ENCODE measurements at places on chromosomes 16 and 17.

- no peak for DNase-seq
These were observed 26.9 kb downstream of the ABCC1 start for GRCh38 chr16:15976225-15976812.

DNA sequence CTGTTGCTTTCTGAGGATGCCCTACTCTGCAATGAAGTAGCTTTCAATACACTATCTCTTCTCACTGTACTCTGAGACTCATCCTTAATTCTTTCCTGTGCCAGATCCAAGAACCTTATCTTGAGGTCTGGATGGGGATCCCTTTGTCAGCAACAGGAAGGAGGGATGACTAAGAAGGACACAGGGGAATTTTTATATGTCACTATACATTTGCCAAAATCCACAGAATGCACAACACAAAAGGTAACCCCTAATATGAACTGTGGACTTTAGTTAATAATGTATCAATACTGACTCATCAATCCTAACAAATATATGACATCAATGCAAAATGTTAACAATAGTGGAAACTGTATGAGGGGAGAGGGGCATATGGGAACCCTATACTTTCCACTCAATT, 4.7 kb upstream of the RBBP6 start:
- DNase-seq = no peak

- no peak for DNase-seq
These were observed 120.6 kb downstream of the SALL1 start for GRCh38 chr16:51030516-51030915.

DNA sequence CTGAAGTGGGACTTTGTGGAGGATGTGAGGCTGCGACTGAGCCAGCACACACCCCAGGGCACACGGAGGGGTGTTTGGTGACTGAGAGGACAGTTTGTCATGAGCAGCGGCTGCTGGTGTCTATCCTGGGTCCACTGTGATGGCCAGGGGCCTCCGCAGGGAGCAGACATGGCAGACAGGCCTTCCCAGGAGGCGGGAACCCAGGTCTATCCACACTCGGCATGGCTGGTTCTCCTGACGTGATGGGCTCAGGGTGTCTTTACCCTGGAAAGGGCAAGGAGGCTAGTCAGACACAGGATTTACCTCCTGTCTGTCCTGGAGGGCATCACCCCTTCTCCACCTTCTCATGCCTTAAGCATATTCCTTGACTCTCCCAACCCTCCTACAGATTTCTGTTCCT, 671 bp upstream of the CD300C start:
- DNase-seq = no peak

- DNase-seq = no peak
These were observed 26.0 kb downstream of the MSI2 start for GRCh38 chr17:57282296-57282695.

- DNase-seq = no peak
These were observed 15.9 kb downstream of the CASKIN2 start for GRCh38 chr17:75499313-75500022.

DNA sequence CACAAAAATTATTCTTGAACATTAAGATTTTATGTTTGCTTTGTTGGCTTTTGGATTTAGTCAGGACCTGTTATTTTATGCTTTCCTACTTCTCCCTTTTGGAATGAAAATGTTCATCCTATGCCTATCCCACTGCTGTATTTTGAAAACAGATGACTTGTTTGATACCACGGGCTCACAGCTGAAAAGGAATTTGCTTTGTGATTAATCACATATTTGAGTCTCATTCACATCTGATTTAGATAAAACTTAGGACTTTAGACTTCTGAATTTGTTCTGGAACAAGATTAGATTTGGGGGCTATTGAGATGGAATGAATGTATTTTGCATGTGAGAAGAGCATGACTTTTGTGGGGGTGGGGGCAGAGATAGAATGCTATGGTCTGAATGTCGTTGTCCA, 1012.6 kb downstream of the CDH11 start:
- DNase-seq = no peak

- no peak for DNase-seq
These were observed 35.4 kb downstream of the ARSG start for GRCh38 chr17:68326681-68327080.

DNA sequence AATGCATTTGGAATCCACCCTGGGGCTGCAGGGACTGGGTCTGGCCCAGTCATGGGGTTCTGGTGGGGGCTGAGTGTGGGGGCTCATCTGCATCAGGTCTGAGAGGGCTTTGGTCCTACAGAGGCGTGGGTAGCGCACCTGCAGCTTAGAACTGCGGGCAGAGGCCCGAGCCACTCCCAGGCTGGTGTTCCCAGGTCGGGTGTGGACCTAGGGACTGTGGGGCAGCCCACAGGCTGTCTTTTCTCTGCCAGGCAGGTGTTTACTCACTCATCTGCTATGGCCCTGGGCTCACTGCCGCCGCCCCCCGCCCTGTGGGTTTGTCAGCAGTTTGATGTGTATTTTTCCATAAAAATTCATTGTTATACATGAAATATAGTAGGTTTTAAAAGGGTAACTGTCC, 27.0 kb upstream of the DOC2B start:
- DNase-seq = no peak

GRCh38 chr17:43211123-43211479, 574 bp upstream of the TMEM106A start:
- DNase-seq = no peak

GRCh38 chr16:85629326-85629725, 16.2 kb downstream of the GSE1 start:
- no peak for DNase-seq

GRCh38 chr16:21268236-21268635, 9.9 kb downstream of the CRYM start:
- DNase-seq = no peak

DNA sequence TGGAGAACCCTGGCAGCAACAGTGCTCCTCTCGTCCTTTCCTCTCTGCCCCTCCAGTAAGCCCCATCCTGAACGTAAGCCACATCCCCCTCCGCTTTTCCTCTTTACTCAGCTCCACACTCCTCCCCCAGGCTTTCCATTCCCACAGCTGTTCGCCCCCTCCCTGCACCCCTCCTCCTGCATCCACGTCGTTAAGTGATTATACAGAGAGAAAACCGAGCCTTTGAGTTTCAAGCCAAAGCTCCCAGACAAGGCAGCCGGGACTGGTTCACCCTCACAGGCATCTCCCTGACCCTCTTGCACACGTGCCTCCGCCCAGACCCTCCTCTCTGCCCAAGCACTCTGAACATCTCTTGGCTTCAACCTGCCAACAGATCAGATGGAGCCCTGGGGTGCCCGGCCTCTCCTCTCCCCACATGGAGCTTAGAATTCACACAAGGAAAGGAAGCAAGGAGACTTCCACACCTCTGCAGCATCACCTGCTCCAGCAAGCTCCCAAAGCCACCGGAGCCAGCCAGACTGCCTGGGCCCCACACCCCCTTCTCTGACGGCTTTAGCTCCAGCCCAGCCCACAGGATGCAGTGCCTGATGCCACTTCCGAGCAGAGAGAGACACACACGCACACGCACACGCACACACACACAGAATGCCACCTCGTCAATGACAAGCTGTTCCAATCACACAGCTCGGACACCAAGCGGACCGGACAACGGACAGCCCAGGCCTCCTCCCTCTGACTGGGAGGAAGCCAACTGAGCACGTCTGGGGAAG, 99.9 kb upstream of the CCL2 start:
- no peak for DNase-seq

DNA sequence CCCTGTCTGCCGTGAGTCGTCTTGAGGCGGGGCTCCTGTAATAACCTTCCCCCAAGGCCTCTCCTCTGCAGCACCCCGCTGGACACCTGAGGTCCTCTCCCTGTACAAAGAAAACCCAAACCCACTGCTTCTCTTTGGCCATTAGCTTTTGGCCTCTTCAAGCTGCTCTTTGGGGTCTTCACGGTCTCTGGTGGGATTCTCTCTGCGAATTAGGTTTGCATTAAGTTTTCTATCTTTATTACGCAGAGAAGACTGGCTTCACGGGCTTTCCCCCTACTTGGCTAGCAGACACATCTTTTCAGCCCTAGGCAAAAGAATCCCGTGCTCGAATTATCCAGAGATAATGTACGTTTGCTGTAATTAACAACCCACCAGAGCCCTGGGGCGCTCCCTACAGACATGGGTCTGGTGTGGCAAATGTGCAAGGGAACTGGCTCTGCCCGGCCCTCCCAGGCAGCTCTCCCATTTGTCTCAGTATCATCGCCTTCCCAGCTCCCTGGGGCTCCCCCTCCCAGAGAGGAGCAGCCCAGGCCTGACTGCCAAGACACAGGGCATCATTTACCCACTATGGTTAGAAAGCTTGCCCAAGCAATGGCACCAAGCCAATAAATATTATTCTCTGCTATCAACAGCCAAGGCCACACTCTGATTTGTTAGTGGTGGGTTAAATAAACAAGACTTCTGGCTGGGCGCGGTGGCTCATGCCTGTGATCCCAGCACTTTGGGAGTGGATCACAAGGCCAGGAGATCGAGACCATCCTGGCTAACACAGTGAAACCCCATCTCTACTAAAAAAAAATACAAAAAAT, 24.7 kb upstream of the KLHDC4 start:
- no peak for DNase-seq

GRCh38 chr16:72125635-72126428, 32.2 kb downstream of the DHX38 start:
- no peak for DNase-seq

- no peak for DNase-seq
These were observed 26.5 kb downstream of the NDE1 start for GRCh38 chr16:15676506-15676905.

DNA sequence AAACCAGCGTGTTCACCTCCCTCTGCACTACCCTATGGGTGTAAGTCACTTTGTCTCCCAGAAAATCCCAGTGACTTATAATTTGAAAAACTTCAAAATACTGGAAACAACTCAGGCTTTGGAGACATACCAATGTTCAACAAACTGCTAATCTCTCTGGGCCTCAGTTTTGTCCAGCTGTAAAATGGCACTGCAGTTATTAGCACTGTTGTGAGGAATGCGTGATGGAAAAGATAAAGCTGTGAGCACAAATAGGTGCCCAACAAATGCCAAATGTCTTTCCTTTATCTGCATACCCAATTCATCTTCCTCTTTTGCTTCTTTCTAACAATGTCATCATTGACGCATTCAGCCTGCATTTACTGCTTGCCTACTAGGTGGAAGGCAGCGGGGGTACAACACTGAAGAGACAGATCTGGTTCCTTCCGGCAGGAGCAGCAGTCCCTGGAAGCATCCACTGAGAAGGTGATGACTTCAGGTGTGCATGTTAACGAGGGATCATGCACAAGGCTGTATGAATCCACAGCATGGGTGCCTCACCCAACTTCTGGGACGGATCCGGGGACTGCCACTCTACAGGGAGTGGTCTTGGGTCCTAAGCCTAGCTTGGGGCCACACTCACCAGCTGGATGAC, 63.4 kb downstream of the CYTH1 start:
- no peak for DNase-seq

GRCh38 chr16:85312642-85313525, 200.6 kb upstream of the CIBAR2 start:
- DNase-seq = no peak

DNA sequence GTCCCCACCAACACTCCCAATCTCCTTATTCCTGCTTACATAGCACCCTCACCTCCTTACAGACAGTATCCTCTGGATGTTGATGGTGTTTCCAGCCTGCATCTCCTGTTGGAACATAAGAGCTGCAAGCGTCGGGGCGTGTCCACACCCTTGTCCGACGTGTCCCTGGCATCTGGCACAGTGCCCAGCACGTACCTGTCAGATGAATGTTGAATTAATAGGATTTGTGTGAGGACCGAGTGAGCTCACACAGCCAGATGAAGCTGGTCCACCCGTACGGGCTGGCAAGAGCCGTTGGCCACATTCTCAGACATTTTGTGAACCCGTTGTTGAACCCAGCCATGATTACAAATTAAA, 12.2 kb upstream of the CBX4 start:
- DNase-seq = no peak

DNA sequence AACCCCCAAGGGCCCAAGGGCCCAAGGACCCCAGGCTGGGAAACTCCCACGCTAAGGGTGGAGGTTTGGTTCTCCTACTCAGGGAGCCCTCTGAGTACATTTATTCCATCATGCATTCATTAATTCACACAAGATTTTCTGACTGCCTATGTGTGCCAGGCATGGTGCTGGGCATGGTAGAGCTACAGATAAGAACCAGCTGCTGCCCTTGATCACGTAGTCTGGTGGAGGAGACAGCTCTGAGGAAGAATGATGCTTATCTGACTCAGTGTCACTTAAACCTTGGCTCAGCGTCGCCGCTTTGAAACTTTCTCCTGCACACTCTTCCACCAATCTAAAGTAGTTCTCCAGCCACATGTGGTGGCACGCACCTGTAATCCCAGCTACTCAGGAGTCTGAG, 3.6 kb upstream of the ARL4D start:
- DNase-seq = no peak

GRCh38 chr16:2388875-2389433, 40.3 kb upstream of the CCNF start:
- DNase-seq = no peak

DNA sequence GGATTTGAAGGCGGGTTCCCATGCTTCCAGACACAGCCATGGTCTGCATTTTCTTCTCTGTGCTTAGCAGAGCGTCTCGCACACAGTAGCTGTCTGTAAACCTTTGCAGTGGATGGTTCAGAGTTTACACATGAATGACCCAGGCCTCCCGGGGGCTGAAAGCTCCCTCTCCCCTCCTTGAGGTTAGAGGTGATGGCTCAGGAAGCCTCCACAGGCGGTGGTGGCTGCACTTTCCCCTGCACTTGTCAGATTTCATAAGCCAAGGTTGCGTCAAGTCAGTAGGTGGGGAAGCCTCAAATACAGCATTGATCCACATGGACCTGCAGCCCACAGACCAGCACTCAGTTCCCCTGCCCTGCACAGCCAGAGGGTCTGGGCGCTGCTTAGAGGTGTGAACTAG, 211.9 kb downstream of the KATNIP start:
- no peak for DNase-seq

GRCh38 chr16:10165643-10166042, 16.6 kb downstream of the GRIN2A start:
- DNase-seq = no peak

DNA sequence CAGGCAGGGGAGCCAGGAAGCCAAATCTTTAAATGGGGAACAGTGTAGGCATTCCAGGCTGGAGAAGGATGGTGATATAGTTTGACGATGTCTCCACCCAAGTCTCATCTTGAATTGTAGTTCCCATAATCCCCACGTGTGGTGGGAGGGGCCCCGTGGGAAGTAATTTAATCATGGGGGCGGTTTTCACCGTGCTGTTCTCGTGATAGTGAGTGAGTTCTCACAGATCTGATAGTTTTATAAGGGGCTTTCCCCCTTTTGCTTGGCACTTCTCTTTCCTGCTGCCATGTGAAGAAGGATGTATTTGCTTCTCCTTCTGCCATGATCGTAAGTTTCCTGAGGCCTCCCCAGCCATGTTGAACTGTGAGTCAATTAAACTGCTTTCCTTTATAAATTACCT, 28.8 kb downstream of the GINS3 start:
- DNase-seq = no peak

- no peak for DNase-seq
These were observed 17.8 kb upstream of the EMP2 start for GRCh38 chr16:10598157-10598556.

- DNase-seq = no peak
These were observed 21.8 kb downstream of the CEP131 start for GRCh38 chr17:81200695-81201580.

Measured in progenitor cell of endocrine pancreas (in vitro differentiated cells).